ENCODE measurements at places on chromosomes 12 and 14.

DNA sequence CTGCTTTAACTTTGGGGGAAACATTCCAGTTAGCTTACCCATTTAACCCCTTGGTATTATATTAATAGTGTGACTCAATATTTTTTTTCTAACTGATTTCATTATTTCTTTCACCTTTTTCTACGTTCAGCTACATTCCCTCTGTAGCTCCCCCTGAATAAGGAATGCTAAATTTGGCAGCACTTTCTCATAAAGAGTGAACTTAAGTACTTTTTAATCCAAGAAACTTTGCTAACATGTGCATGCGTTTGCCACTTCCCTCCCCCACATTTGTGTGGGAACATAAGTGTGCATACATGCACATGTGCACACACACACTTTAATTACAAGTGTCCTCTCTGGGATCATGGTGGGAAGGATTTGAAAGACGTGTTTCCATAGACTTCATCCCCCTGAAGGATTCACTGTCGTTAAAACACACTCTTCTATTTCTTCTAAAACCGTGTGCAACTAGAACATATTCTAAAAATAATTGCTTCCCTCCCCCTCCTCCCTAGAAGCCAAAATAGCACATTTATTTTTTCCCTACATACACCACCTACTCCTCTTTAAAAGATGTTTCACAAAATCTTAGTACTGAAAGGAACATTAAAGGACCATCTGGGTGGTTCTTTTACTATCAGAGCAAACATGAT lies 142.6 kb downstream of the PPM1H start:
- DNase-seq, result no peak

- no peak for DNase-seq
These were observed 5.1 kb upstream of the CNIH1 start for GRCh38 chr14:54446161-54446693.

DNA sequence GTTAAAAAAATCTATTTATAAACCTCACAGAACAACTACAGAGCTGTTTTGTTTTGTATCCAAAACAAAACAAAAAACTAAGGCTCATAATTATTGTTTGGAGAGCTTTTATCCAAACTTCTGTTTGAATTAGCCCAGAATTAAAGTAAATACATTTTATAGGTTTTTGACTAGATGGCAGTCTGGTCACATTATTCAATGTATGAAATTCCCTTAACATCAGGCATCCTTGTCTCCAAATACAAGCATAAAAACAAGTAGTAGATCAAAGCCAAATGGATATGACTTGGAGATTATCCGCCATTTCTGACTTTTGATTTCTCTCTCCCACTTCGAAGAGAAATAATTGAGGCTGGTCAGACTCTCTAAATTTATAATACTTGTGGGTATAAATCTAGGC lies 63.5 kb downstream of the SLC38A1 start:
- no peak for DNase-seq

DNA sequence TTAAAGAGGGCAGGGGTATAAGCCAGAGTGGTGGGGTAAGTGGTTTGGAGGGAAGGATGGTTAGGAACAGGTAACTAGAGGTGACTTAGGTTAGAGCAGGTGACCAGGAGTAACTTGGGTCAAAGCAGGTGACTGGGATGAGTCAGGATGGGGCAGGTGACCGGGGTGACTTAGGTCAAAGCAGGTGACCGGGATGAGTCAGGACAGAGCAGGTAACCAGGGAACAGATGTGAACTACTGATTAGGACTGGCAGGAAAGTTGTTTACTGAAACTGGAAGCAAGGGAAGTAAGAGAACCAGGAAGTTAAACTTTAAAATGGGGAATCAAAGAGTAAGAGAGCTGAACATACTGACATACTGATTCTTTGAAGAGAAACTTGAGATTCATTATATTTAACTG lies 57.4 kb downstream of the FSCB start:
- no peak for DNase-seq

- no peak for DNase-seq
These were observed 361.6 kb downstream of the AEBP2 start for GRCh38 chr12:19800884-19801283.

DNA sequence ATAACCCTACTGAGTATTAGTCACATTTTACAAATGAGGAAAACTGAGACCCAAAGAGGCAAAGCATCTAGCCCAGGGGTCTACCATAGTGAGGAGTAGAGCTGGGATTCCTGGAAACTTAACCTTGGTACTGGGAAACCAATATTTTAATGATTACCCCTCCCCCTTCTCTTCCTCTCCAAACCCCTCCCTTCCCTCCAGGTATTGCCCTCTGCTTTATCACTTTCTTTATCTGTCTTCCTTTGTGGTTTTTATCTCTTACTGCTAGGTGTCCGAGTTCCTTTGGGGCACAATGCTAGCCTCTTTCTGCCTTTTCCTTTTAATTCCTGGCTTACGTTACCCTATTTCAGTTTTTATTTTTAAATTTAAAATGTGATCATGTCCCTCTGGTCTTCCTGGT lies 2.8 kb downstream of the GABARAPL1 start:
- no peak for DNase-seq

GRCh38 chr14:74654931-74655330 lies 42.9 kb upstream of the LTBP2 start:
- no peak for DNase-seq

DNA sequence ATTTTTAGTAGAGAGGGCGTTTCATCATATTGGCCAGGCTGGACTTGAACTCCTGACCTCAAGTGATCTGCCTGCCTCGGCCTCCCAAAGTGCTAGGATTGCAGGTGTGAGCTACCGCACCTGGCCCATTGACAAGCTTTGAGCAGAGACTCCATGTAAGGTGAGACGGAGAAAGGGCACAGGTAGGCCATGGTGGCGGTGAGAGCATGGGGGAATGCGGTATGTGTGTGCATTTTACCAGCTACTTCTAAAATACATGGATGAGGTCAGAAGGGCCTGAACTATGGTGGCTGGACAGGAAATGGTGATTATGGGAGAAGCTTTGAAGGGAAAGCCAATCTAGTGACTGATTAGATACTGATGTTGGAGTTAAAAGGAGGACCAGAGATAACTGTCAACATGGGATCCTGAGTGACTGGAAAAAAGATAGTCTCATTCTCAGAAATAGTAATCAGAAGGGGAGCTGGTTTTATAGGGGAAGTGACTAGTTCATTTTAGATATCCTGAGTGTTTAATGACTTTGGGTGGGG lies 21.9 kb upstream of the PTPRB start:
- no peak for DNase-seq

DNA sequence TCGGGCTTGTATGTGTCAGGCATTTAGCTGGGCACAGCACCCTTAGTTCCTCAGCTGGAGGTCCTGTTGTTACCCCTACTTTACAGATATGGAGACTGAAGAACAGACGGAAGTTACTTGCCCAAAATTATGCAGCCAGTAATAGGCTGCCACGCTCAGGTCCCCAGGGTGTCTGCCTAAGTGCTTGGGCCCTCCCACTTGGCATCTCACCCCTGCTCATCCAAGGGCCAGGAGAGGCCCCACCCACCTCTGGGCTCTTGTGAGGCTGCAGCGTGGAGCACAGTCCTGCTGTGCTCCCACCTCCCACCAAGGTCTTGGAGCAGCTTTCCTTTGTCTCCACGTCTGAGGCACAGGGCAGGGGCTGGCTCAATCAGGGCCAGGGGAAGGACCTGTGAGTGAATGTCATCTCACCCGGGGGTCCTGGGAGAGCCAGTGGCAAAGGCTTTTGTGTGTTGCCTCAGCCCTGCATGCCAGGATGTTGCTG lies 64.6 kb downstream of the BEGAIN start:
- DNase-seq, result no peak

- DNase-seq, result no peak
These were observed 149.7 kb upstream of the DCN start for GRCh38 chr12:91332302-91332701.

DNA sequence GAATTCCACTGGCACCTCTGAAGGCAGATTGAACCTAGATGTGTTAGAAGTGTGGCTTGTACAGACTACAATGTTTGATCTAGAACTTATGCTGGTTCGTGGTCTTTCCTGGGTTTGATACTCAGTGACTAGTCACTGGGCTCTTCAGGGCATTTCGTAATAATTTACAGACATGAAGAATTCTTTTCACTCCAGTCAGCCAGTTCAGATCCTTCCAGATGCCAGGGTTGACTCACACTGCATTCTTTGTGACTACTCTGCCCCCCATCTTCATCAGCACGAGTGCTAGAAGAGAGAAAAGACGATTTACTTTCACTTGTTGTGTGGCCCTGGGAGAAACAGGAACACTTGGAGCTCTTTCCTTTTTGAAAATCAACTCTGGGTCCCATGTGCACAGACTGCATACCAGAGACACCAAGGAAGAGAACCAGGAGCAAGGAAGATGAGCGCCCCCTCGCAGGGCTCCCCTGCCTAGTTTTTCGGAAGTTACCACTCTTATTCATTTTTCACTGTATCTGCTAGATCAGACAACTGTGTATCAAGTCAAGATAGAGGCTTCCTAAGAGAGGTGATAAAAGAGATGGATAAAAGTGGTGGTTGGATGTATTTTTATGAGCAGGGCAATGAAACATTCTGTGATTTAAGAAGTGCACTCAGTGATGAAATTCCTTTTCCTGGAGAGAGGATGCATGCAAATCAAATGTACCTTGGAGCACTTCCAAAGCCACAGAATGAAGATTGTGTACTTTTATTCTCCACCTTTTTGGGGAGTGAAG lies 33.5 kb upstream of the EVL start:
- no peak for DNase-seq

- DNase-seq, result no peak
These were observed 802.7 kb downstream of the SLC16A7 start for GRCh38 chr12:60398547-60398946.

DNA sequence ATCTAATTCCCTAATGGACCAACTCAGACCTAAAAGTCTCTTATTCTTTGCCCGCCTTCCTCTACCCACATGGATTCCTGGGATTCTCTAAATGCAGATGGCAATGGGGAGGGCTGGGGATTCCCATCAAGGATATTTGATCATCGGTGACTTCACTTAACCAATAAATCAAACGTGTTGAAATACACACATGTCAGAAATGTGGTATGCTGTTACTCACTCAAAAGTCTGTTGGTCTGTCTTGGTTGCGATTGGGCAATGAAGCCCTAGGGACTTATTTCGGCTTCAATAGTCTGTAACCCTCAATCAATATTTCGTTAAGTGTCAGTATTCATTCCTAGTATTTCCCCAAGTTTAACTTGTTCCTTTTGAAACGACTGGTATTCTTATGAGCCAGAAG lies 117.2 kb upstream of the DIO3 start:
- DNase-seq, result no peak

DNA sequence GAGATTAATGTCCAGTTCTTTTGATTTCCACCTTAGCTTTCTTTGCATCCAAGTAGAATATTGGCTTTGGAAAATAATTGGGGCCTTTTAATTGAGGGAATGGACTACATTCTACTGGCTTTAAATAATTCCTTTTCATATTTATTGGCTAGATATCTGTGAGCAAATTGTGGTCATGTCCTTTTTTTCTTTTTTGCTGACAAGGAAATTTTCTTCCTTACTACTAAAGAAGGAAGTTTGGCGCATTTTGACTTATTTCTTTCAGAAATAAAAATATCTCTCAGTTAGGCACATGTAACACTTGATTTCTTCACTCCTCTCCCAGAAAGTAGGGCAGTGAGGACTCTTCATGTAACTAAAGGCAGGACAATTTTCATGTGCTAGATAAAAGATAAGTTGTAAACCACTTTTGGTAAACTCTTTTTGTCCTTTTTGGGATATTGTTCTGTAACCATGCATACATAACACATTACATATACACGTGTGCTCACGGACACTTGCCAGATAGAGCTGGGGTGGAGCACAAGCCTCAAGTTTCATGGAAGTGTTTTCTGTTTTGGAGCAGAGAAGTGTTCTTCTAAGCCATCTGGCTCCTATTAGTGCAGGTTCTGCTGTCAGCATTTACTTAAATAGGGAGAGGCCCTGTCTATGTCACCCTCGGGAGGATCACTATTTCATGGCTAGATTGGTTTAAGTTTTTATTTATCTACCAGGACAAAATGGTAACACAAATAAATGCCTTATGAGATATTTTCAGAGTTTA lies 85.1 kb upstream of the LRIG3 start:
- no peak for DNase-seq

Measured in stimulated activated CD8-positive, alpha-beta memory T cell treated with anti-CD3 and anti-CD28 coated beads, Interleukin-4, amount 100 ng/mL, for 1 hour (primary cell).